ENCODE measurements at places on chromosomes 5 and 9. TPM values are rescaled to one million over a fixed set of nuclear protein-coding genes. Genes with fewer than 3 reads are reported as not detected.

- DNase-seq, result no peak
These were observed 175.9 kb downstream of the CEMIP2 start for GRCh38 chr9:71592400-71592799.

DNA sequence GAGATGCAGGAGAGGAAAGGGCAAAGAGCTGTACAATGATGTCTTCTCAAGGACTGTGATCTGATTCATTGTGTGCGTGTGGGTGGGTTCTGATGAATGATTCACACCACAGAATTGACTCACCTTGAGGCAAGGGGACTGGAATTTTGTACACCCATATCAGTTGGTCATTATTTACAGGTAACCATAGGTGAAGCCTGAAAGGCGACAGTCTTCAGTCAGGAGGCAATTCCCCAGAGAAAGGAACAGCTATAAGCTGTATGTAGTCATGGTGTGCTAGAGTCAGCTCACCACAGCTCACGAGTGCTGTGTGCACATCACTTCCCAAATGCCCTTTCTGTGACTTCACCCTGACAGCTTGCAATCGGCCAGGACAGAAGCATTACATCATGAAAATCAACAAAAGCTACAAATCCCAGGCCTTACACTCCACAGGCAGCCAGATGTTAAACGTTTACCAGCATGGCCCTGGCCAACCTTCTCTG, 87.6 kb upstream of the RPS23 start:
- DNase-seq, result no peak

GRCh38 chr5:178667101-178667500, 40.3 kb upstream of the CLK4 start:
- no peak for DNase-seq

The C1QTNF3 gene
- total RNA-seq, result 16.9 TPM

The ABL1 gene
- 58.0 TPM for total RNA-seq

The GRIN3A gene
- total RNA-seq, result not detected

All from SJCRH30 (cell line).